Cortex of kidney (tissue), 1 donor: ENCODE measurements at places on chromosomes 1 and 21.

DNA sequence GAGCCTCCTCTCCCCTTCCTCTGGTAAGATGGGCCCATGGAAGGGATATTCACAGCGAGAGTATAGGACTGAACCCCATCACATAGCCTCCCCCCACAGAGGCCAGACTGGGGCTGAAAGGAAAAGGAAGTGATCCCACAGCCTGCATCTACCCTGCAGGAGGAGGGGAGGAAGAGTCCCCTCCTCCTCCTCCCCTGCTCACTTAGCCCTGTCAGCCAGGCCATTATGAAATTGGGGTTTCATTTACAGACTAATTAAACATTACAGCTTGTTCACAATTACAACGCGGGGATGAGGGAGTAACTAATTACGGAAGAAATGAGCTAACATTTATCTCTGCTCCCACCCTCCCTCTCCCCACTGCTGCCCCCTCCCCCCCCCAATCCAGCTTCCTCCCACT, 25.4 kb downstream of the DMAP1 start:
- no peak for DNase-seq

- DNase-seq = no peak
Measured at GRCh38 chr21:29462479-29462878, 163.8 kb downstream of the BACH1 start.

DNA sequence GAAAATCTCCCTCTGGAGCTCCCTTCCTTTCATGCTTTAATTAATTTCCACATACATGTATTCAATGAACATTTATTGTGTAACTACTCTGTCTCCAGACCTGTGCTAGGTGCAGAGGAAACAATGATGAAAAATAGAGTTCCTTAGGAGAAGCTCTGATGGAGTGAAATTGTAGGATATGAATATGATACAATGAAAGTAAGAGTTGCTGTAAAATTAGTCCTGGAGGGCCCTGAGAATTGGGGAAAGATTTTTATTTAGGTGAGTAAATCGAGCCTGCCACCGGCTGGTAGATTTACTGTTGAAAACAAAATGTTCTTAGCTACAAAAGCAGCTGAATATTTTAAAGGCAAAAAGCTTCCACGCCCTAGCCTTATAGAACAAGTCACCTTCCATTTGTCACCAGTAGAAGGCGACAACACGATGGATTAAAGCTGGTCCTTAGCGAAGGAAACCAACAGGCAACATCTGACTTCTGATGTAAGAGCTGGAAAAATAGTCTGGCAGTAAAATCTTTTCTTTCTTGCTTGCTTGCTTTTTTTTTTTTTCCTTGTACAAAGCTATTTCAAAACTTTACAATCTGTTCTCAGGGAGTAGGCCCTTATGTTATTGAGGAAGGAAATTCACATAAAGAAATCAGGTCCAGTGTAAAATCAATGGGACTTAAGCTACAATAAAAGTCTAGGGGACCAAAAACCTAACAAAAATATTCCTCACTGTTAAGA, 82.0 kb upstream of the ROR1 start:
- no peak for DNase-seq

- no peak for DNase-seq
Measured at GRCh38 chr21:37618081-37618480, 251.5 kb downstream of the DYRK1A start.

DNA sequence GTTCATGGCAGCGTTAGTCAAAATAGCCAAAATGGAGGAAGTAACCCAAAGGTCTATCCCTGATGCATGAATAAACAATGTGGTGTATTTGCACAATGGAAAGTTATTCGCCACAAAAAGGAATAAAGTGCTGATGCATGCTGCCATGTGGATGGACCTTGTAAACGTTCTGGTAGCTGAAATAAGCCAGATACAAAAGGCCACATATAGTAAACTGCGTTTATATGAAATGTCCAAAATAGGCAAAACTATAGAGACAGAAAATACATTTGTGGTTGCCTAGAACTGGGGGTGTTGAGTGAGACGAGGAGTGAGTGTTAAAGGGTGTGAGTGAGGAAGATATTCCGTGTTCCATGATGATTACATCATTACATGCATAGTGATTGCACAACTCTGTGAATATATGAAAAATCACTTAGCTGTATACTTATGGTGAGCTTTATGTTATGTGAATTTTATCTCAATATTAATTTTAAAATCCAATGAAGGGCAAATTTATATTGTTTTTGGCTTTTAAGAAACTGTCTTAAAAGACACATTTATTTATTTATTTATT, 321.3 kb downstream of the KIF26B start:
- DNase-seq = no peak

- no peak for DNase-seq
Measured at GRCh38 chr1:150928286-150928685, 2.1 kb downstream of the SETDB1 start.

DNA sequence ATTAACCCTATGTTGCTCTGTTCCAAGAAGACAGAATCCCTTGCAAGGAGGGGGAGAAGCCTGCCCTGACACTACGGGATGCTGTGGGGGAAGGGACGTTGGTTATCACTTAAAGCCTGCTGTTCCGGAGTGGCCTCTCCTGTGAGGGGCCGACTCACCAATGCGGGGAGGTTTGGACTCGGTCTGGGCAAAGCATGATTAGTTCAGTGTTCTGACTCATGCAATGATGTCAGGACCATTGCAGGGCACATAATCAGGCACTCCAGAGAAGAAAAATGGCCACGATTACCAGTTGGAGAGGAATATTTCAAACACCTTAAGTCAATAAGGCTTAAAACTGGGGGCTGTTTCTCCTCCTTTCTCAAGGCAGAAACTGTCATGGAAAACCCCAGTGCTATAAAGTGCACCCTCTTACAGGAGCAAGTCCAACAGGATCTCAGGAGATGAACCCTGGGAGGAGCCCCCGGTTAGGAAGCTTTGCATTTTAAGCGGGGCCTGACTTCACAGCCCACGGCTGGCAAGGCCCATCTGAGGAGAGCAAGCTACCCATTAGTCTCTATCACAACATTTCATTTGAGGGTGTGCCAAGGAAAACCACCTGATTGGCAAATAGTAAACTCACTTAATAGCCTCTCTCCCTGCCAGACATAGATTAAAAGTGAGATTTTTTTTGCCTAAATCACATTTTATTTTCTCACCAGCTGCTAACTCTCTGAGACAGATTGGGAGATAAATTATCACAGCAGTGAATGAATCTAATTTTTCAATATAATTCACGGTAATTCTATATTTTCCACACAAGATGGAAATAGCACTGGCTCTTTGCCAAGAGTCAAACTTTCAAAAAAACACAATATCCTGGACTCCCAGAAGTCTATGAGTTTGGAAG, 202.5 kb downstream of the C1orf94 start:
- DNase-seq = no peak

DNA sequence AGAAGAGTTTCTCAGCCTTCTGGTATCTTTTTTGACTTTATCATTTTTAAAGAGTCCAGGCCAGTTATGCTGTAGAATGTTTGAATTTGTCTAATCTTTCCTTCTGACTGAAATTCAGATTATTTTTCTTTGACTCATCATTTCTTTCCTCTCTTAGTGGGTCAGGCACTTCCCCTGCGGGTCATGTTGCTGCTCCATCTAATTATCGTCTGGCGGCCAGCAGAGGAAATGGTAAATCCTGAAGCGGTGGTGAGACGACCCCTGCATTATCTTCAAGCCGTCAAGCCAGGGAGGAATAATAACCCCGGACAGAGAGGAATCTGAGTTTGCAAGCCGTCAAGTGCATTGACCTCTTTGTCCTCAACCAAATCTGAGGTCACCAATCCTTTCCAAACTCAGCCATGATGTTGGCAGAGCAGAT, 102.1 kb downstream of the ADSS2 start:
- no peak for DNase-seq

DNA sequence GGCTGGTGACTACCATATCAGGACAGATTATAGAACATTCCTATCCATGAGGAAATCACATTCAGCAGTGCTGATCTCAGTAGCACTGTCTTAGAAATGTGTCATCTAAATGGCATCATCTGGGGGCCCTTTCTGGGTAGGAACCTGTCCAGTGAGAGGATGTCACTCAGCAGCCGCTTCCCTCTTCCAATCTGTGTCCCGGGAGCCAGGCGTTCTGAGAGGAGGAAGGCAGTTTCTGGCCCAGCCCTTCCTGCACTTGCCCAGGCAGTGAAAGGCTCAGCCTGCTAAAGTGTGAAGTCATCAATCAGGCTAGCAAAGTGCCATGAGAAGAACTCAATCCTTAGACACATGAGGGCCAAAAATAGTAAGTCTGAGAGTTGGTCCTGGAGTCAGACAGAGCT, 25.6 kb downstream of the RAB4A start:
- DNase-seq = no peak

DNA sequence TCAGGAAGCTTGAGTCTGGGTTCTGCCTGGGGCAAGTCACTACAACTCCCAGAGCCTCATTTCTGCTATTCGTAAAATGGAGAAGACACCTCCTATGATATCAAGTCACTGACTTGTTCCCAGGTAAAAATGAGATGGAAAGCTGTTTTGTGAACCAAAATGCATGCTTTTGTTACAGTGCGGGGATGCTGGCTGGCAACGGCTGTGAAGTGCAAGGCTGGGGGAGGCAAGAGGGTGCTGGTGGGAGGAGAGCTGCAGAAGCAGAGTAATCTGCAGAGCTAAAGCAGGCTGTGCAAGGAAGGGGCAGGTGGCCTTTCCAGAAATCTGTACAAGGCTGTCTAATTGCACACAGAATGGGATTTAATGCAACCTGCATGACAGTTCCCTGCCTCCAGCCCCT, 150.9 kb downstream of the CNIH3 start:
- no peak for DNase-seq

GRCh38 chr1:197976368-197976767, 59.2 kb downstream of the LHX9 start:
- no peak for DNase-seq

DNA sequence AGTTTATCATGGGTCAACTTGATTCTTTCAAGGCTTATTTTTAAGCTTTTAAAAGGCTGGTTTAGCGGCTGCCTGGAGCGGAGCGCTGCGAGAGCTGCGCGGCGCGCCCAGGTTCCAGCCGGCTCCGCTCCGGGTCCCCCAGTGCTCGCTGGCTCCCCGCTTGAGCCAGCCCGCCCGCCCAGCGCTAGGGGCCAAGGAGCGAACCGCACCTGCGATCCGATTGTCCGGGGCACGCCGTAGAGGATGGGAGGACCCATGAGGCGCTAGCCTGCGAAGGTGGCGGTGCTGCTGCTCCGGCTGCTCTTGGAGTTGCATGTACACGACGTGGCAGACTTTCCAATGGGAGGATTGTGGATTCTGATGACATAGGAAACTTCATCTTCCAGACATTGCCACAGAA, 9.9 kb upstream of the CFHR4 start:
- no peak for DNase-seq

DNA sequence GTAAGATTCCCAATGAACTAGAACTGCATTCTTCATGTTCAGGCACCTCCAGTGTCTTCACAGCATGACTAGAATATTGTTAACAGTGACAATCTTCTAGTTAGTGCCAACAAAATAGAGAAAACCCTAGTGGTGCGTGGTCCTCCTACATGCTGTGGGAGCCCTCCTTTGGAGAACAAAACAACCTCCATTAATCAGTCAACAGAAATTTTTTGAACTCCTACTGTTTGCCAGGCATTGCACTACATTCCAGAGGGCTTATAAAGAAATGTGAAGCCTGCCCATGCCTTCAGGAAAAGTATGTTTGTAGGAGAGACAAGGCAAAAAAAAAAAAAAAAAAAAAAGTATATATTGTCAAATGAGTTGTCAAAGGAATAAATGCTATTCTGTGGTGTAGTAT, 252.7 kb downstream of the LRRC40 start:
- DNase-seq = no peak

DNA sequence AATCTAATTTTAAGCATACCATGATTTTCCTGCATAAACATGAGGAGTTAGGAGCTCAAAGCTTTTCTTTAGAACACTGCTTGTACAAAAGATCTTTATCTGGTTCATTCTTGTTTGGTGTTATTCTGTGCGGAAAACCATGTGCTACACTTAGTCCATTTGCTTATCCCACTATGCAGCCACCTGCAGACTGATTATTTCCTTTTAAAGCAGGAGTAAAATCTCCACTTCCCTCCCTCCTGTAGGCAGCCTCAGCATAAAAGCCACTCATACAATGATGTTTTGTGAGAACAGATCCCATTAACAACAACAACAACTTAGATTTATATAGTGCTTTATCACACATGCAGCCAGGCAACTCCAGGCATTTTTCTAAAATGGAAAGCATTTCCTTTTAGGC, 355.3 kb upstream of the NEGR1 start:
- no peak for DNase-seq

DNA sequence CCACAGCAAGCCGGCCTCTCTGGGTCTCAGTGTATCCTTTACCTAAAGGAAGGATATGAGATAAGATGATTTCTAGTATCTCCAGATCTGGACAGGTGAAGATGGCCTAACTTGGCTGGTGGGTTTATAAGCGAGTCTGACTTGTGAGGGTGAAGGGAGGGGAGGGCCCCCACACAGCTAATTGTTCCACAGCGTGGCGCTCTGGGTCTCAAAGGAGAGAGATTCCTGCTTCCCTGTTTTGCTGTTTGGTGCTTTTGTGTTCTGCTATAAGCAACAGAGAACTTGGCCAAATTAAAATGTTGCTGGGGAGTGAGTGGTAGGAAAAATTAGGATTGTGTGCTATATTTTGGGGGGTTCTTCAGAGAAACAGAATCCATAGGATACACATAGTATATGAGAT, 28.9 kb upstream of the NLRP3 start:
- DNase-seq = no peak

DNA sequence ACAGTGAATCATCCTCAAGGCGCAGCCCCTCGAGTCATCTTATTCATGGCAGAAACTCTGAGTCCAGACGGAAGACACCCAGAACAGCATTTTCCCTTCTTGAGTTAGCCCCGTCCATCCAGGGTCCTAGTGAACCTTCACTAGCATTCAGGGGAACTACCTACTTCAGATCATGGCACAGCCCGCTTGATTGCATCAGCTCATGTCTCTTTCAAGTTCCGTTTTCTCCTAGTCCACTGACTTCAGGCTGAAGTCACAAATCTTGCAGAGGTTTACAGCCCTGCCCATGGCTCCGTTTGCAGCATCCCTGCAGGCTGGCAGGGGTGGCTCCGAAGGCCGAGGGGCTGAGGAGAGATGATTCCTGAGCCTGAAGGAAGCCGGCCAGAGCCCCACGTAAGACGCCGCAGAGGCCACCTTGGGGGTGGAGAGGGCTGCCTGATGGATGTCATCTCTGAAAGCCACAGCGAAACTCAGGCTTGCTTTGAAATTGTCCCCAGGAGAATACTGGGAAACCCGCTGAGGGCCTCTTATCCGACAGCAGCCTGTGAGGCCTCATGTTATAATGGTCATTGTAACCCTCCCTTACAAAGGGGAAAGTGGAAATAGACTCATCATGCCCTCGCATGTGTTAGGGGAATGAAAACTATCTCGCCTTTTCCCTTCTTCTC, 310.2 kb upstream of the AJAP1 start:
- DNase-seq = no peak

DNA sequence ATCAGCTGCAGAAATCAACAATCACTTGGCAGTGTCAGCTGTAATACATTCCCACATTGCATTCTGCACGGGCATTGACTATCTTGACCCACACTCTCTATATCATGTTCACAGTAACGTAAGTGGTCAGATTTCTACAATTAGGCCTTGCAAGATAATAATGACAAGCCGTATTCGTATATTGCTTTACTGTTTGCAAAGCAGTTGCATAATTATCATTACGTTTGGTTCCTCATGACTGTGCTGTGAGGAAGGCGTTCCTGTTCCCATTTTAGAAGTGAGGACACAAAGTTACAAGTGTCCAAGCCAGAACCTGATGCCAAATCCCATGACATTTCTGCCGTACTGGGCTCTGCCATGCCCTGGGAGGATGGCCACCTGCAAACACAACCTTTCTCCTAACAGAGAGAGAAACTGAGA, 53.5 kb upstream of the TARBP1 start:
- DNase-seq = no peak
